Activated T-cell treated with anti-CD3 and anti-CD28 coated beads, Interleukin-2, amount 50 U/mL, for 24 hours (primary cell): ENCODE measurements at places on chromosomes 16 and 17.

- DNase-seq, result no peak
These were observed 4.8 kb upstream of the SP6 start for GRCh38 chr17:47855737-47856136.

GRCh38 chr16:51449441-51449840 lies 298.4 kb upstream of the SALL1 start:
- DNase-seq, result no peak

DNA sequence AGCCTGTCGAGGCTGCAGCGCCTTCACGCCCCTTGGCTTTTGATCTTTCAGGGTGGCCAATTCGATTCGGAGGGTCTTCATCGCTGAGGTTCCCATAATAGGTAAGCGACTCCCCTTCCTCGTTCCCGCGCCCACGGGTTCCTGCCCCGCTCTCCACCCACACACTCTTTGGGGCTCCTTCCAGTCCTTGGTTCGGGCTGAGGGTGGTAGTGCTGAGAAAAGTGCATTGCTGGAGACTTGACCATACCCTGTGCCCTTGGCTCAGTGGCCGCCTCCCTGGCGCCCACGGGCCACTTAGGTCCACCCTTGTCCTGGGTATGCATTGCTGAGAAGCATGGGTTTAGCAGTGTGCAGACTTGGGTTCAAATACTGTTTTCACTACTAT lies 491 bp downstream of the POLR2C start:
- DNase-seq, result no peak

DNA sequence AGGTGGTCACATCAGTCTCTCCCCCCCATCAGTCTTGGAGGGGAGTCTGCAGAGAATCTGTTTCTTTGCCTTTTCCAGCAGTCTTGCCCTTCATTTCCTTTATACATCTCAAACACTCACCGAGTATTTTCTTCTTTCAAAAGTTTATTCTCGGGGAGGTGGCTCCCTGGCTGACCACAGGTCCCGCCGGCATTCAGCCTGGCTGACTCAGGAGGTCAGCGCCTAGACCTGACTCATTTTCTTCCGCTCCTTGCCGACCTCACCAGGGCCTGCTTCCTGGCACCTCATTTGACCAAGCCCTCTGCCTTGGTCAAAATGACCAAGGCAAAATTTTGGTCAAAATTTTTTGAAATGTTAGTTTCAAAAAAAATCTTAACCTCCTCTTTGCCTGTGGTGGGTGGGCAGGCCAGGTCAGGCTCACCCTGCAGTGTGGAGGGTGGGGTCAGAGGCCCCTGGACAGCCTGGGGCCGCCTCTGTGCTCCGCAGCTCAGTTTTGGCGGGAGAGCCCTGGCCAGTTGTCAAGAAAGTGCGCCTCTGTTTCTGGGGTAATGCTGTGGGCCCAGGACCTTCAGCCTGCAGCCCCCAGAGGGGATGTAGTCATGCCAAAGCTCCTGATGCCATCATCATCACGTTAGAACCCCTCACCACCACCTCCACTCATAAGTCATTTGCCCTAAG lies 165.6 kb downstream of the SPECC1 start:
- DNase-seq, result no peak

DNA sequence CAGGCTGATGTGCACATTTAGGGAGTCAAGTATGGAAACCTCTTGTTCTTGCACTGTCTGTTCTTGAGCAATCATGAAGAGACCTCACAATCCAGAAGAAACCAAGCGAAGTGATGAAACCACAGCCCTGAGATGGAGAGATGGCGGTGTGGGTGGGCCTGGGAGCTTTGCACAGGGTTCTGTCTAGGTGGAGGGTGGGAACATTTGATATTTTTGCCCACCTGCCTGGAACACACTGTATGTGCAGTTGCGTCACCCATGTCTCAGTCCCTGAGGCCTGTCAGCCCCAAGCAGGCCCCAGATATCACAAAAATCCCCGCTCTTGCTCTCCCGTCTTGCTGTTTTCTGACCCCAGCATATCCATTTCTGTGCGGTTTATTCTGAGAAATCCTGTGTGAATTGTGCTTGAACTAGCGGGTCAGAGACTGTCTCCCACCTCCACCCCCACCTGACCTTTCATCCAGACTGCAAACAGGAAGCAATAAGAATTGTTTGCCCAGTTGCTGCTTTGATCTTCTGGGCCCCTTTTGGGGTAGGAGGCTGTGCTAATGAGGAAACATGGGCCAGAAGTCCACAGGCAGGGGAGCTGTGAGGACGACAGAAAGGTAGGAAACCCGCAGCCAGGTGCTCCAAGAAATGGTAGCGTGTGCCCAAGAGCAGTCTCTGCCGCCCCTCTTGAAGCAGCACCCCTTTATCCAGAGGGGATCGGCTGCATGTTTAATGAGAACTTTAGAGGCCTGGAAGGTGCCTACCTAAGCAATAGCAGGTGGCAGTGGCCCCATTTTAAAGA lies 183.8 kb downstream of the CCDC182 start:
- no peak for DNase-seq

DNA sequence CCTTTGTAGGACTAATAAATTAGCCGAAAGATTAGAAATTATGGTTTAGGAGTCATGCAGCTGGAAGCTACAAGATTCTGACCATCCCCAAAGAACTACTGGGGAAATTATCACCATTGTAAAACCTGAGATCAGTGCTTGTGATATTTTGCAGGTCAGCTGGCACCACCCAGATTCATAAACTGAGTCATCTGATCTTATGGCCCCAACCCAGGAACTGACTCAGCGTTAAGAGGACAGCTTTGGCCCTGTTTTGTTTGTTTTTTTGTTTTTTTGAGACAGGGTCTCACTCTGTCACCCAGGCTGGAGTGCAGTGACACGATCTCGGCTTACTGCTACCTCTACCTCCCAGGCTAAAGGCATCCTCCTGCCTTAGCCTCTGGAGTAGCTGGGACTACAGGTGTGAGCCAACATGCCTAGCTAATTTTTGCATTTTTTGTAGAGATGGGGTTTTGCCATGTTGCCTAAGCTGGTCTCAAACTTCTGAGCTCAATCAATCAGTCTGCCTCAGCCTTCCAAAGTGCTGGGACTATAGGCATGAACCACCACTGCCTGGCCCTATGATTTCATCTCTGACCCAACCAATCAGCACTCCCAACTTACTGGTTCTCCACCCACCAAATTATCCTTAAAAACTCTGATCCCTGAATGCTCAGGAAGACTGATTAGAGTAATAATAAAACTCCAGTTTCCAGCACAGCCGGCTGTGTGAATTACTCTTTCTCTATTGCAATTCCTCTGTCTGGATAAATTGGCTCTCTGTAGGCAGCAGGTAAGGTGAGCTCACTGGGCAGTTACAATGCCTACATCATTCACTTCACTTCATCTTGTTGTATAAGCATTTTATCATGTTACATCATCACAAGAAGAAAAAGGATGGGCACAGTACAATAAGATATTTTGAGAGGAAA lies 79.4 kb upstream of the KSR1 start:
- no peak for DNase-seq

- DNase-seq, result no peak
These were observed 27.5 kb downstream of the TOM1L2 start for GRCh38 chr17:17944743-17945142.

- DNase-seq, result no peak
These were observed 73.1 kb downstream of the IRF8 start for GRCh38 chr16:85971902-85972638.
